Stimulated activated CD4-positive, alpha-beta T cell treated with anti-CD3 and anti-CD28 coated beads, Interleukin-2, amount 100 ng/mL, for 48 hours (primary cell): ENCODE measurements at places on chromosomes 7 and 10.
A peak's percentile ranks its signal among the peaks of the same experiment; 100 is the strongest.

GRCh38 chr10:102645741-102646609, 1.7 kb downstream of the TRIM8 start:
- peak; percentile 65 for DNase-seq

DNA sequence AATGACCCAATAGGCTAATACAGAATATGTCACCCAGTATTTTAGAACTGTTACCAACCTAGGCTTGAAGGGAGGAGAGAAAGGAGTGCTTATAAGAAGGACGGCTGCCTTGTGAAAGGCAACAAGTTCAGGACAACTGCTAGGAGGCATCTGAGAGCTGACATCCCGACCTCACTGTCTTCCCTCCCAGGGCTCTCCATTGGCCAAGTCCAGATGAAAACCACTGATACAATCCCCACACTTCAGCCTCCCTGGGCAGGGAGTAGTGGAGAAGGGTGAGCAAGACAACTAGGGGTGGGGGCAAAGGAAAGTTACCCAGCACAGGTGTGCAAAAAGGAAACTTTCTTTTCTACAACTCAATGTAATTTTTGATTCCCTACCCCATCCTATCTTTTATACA, 29.5 kb upstream of the TMEM273 start:
- no peak for DNase-seq

GRCh38 chr7:132138817-132139216, 437.5 kb downstream of the PLXNA4 start:
- DNase-seq, result no peak

GRCh38 chr10:110843031-110843430, 28.7 kb upstream of the PDCD4 start:
- DNase-seq, result no peak

GRCh38 chr10:17665747-17666146, 21.8 kb downstream of the STAM start:
- no peak for DNase-seq

DNA sequence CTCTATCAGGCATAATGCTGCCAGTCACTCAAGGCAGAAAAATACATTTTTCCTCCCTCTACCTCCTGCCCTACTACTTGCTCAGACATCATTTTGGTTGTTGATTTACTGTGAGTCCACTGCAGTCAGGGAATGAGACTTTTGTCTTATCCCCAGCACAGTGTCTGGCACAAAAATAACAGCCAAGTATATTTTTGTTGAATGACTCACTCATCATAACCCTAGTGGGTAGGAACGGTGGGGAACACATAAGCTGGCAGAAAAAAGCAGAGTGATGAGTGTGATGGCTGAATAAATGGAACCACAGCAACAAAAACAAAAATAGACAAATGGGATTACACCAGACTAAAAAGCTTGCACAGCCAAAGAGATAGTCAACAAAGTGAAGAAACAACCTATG, 65.8 kb upstream of the LAMB4 start:
- no peak for DNase-seq

- no peak for DNase-seq
Measured at GRCh38 chr7:21639206-21639868, 96.5 kb downstream of the DNAH11 start.
